Stomach (tissue), 19 donors: ENCODE measurements at places on chromosomes 4 and X. TPM values are rescaled to one million over a fixed set of nuclear protein-coding genes. Genes with fewer than 3 reads are reported as not detected.

Gene SSX4
- not detected for polyA plus RNA-seq

GRCh38 chrX:79146640-79147390 lies 2.3 kb downstream of the GPR174 start:
- peak; percentile 23 for DNase-seq
- H3K27ac ChIP-seq: no peak overlapping the region
- no peaks in the 10 kb centered on the region for H3K36me3 ChIP-seq
- H3K4me3 ChIP-seq: no peak overlapping the region
- peaks cover 6% of the 10 kb centered on the region for H3K27me3 ChIP-seq
- H3K4me1 ChIP-seq: no peaks in the 10 kb centered on the region

DNA sequence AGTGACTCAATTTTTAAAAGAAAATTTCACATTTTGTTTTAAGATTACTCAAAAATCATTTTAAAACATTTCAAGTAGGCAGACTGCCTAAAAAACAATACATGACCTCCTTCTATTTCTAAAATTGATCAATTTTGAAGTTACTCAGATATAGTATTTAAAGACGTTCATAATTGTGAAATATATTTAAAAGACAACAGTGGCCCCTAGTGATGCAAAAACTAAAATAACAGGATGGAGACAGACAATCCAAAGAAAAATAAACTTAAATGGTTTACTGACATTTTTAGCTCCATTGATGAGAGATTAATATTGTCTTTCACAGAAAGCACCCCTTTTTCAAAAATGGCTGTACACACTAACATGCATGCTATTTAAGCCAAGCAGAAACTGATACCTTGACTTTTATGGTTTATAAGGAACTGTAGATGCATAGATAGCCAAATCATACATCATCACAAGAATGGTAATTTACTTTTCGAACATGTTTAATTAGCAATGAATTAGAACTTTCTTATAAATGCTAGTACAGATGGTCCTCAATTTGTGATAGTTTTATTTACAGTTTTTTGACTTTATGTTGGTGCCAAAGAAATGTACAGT lies 69.8 kb upstream of the FAT4 start:
- H3K36me3 ChIP-seq: no peaks in the 10 kb centered on the region
- DNase-seq: no peak
- no peaks in the 10 kb centered on the region for H3K27me3 ChIP-seq
- no peak overlapping the region for H3K27ac ChIP-seq

GRCh38 chrX:16733013-16733412 lies 13.6 kb downstream of the SYAP1 start:
- H3K4me3 ChIP-seq: no peak overlapping the region
- no peaks in the 10 kb centered on the region for H3K27me3 ChIP-seq
- H3K27ac ChIP-seq: no peak overlapping the region
- H3K4me1 ChIP-seq: no peaks in the 10 kb centered on the region
- no peaks in the 10 kb centered on the region for H3K36me3 ChIP-seq
- no peak for DNase-seq

DNA sequence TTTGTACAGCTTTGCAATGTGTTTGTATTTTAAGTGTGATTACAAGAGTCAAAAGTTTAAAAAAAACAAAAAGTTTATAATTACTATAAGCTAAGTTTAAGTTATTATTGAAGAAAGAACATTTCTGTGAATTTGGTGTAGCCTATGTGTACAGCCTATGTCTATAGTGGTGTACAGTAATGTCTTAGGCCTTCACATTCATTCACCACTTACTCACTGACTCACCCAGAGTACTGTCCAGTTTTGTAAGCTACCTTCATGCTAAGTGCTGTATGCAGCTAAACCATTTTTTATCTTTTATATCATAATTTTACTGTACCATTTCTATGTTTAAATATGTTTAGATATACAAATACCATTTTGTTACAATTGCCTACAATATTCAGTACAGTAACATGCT lies 182.3 kb downstream of the RPA4 start:
- H3K36me3 ChIP-seq: no peaks in the 10 kb centered on the region
- no peak overlapping the region for H3K27ac ChIP-seq
- DNase-seq: no peak
- no peaks in the 10 kb centered on the region for H3K4me1 ChIP-seq
- no peaks in the 10 kb centered on the region for H3K27me3 ChIP-seq
- no peak overlapping the region for H3K4me3 ChIP-seq

Gene SSX3
- polyA plus RNA-seq: not detected

Gene ARHGAP6
- polyA plus RNA-seq: 2.2 TPM

- no peaks in the 10 kb centered on the region for H3K36me3 ChIP-seq
- H3K27me3 ChIP-seq: no peaks in the 10 kb centered on the region
- no peak overlapping the region for H3K27ac ChIP-seq
- DNase-seq: no peak
Measured at GRCh38 chr4:16496501-16496900, 270.2 kb upstream of the TAPT1 start.

GRCh38 chrX:107687445-107687844 lies 59.1 kb downstream of the PRPS1 start:
- no peak for DNase-seq
- H3K4me3 ChIP-seq: no peak overlapping the region
- no peak overlapping the region for H3K27ac ChIP-seq
- no peaks in the 10 kb centered on the region for H3K36me3 ChIP-seq
- H3K4me1 ChIP-seq: peaks cover 39% of the 10 kb centered on the region
- H3K27me3 ChIP-seq: no peaks in the 10 kb centered on the region

Gene MSANTD1
- not detected for polyA plus RNA-seq

- no peak overlapping the region for H3K4me3 ChIP-seq
- no peaks in the 10 kb centered on the region for H3K36me3 ChIP-seq
- H3K4me1 ChIP-seq: no peaks in the 10 kb centered on the region
Measured at GRCh38 chr4:108141213-108141950, 27.4 kb downstream of the LEF1 start.

- DNase-seq: peak; percentile 31
- no peak overlapping the region for H3K4me3 ChIP-seq
- peaks cover 6% of the 10 kb centered on the region for H3K27me3 ChIP-seq
- no peak overlapping the region for H3K27ac ChIP-seq
- no peaks in the 10 kb centered on the region for H3K4me1 ChIP-seq
Measured at GRCh38 chrX:135086197-135086854, 34.0 kb downstream of the ETDB start.

GRCh38 chr4:184313702-184314659 lies 96.3 kb upstream of the ENPP6 start:
- no peak overlapping the region for H3K4me3 ChIP-seq
- peak; percentile 54 for DNase-seq
- H3K4me1 ChIP-seq: peaks cover 5% of the 10 kb centered on the region

Gene PRDM5
- 1.5 TPM for polyA plus RNA-seq

GRCh38 chrX:111123606-111124179 lies 27.7 kb downstream of the PAK3 start:
- no peaks in the 10 kb centered on the region for H3K4me1 ChIP-seq
- no peaks in the 10 kb centered on the region for H3K27me3 ChIP-seq
- no peak overlapping the region for H3K27ac ChIP-seq
- no peak for DNase-seq
- no peak overlapping the region for H3K4me3 ChIP-seq

DNA sequence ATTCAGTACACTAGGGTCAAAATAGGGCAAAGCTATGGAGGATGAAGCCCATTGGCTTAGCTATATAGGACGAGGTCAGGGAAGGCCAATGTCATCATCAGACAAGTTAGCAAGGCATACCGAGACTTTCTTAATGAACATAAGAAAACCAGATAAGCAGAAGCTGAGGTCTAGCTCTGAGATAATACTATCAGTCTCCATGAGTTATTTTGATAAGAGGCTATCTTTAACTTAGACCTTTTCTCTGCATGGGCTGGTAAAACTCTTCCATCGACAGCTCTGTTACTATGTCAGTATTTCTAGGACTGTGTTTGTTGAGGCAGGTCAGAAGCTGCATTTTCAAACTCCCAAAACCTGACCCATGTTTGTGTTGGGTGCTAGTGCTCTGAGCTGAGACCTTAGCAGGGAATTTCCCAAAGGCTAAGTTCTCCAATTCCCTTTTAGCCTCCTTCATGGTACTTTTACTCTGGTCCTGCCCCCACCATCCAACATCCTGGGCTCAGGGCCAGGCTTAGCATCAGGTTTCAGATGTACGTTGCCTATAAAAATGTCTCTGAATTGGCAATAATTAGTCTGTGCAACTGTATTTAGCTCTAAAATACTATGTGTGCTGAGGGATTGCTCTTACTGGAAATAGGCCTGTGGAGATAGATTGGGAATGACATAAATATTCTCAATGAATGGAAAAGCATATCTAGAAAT lies 29.3 kb upstream of the LRAT start:
- H3K27ac ChIP-seq: no peak overlapping the region
- no peaks in the 10 kb centered on the region for H3K4me1 ChIP-seq
- no peak overlapping the region for H3K4me3 ChIP-seq
- H3K27me3 ChIP-seq: no peaks in the 10 kb centered on the region
- H3K36me3 ChIP-seq: no peaks in the 10 kb centered on the region

DNA sequence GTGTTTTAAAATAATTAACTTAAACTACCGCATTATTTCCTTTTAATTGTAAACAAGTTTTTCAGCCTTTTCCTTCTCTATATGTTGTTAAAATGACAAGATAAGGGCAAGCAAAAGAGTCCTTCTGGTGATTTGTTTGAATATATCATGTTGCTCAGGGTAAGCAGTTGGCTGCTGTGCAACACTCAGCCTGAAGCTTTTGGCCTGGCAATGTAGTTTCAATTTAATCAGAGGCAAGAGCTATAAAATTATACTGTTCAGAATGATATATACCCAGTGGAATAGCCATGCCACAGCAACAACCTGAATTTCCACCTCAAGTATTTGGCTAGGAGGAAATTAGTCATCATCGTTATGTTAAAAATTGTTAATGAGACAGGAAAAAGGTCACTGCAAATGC lies 53.4 kb downstream of the GRXCR1 start:
- no peak for DNase-seq
- no peak overlapping the region for H3K4me3 ChIP-seq
- no peaks in the 10 kb centered on the region for H3K27me3 ChIP-seq
- no peaks in the 10 kb centered on the region for H3K36me3 ChIP-seq

Gene DOCK11
- 6.8 TPM for polyA plus RNA-seq

Gene TLR3
- polyA plus RNA-seq: 0.92 TPM

GRCh38 chrX:95332530-95332929 lies 1352.1 kb upstream of the DIAPH2 start:
- H3K27ac ChIP-seq: no peak overlapping the region
- peak; percentile 4 for DNase-seq
- H3K4me1 ChIP-seq: no peaks in the 10 kb centered on the region
- H3K4me3 ChIP-seq: no peak overlapping the region
- no peaks in the 10 kb centered on the region for H3K36me3 ChIP-seq

GRCh38 chr4:83282049-83282535 lies 2.5 kb downstream of the COQ2 start:
- peaks cover 27% of the 10 kb centered on the region for H3K4me1 ChIP-seq
- H3K4me3 ChIP-seq: no peak overlapping the region
- DNase-seq: peak; percentile 80
- no peak overlapping the region for H3K27ac ChIP-seq

- DNase-seq: no peak
- H3K4me1 ChIP-seq: peaks cover 13% of the 10 kb centered on the region
- H3K4me3 ChIP-seq: no peak overlapping the region
- H3K27ac ChIP-seq: no peak overlapping the region
Measured at GRCh38 chr4:83563998-83564397, 28.1 kb downstream of the GPAT3 start.

- no peaks in the 10 kb centered on the region for H3K27me3 ChIP-seq
- H3K36me3 ChIP-seq: no peaks in the 10 kb centered on the region
- no peaks in the 10 kb centered on the region for H3K4me1 ChIP-seq
Measured at GRCh38 chr4:156830351-156830750, 141.2 kb downstream of the PDGFC start.

GRCh38 chr4:77579406-77580076 lies 26.1 kb upstream of the CXCL13 start:
- H3K27me3 ChIP-seq: no peaks in the 10 kb centered on the region
- no peak overlapping the region for H3K4me3 ChIP-seq
- no peak overlapping the region for H3K27ac ChIP-seq
- no peaks in the 10 kb centered on the region for H3K4me1 ChIP-seq

DNA sequence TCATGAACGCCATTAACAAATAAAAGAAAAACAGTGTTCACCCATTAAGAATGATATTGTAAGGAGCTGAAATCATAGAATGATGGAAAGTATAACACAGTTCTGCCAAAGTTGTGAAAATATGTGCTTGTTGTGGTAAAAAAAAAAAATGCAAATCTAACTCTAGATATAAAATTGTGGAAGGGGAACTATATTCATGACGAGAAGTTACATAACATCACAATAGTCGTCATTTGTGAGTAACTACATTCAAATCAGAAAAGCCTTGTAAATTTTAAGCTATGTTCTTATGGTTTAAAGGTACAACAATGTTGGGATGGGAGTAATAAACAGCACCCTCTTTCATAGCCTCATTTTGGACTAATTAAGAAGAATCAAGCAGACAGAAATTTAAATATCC lies 57.6 kb upstream of the PRDM8 start:
- DNase-seq: no peak
- peaks cover 11% of the 10 kb centered on the region for H3K4me1 ChIP-seq
- no peak overlapping the region for H3K4me3 ChIP-seq
- H3K36me3 ChIP-seq: no peaks in the 10 kb centered on the region
- H3K27ac ChIP-seq: no peak overlapping the region
- H3K27me3 ChIP-seq: no peaks in the 10 kb centered on the region

DNA sequence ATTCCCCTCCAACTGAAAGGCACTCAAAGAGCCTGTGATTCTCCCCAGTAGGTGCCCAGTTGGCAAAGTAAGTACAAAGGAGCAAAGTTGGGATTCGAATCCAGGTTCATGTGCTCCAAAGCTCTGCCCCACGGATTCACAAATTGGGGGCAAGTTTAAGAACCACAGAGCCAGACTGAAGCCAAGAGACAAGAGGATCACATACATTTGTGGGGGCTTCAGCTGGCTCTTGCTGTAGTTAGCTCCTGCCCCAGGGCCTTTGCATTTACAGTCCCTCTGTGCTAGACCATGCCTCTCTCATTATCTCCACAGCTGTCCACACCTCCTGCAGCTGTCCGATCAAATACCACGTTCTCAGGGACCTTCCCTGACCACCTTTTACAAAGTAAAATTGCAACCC lies 18.8 kb downstream of the PNMA6F start:
- DNase-seq: no peak
- H3K27me3 ChIP-seq: no peaks in the 10 kb centered on the region
- no peaks in the 10 kb centered on the region for H3K36me3 ChIP-seq
- no peak overlapping the region for H3K4me3 ChIP-seq
- H3K27ac ChIP-seq: no peak overlapping the region

Gene GAB3
- polyA plus RNA-seq: 0.95 TPM

- H3K4me3 ChIP-seq: no peak overlapping the region
- peaks cover 7% of the 10 kb centered on the region for H3K4me1 ChIP-seq
- H3K36me3 ChIP-seq: no peaks in the 10 kb centered on the region
- no peak overlapping the region for H3K27ac ChIP-seq
- no peak for DNase-seq
Measured at GRCh38 chr4:89511776-89512175, 204.2 kb upstream of the GPRIN3 start.

Gene CXCL3
- polyA plus RNA-seq: 18.5 TPM

GRCh38 chr4:118867311-118868067 lies 21.2 kb upstream of the SYNPO2 start:
- DNase-seq: no peak
- H3K36me3 ChIP-seq: no peaks in the 10 kb centered on the region
- H3K4me1 ChIP-seq: peaks cover 15% of the 10 kb centered on the region

Gene LAS1L
- polyA plus RNA-seq: 13.8 TPM

DNA sequence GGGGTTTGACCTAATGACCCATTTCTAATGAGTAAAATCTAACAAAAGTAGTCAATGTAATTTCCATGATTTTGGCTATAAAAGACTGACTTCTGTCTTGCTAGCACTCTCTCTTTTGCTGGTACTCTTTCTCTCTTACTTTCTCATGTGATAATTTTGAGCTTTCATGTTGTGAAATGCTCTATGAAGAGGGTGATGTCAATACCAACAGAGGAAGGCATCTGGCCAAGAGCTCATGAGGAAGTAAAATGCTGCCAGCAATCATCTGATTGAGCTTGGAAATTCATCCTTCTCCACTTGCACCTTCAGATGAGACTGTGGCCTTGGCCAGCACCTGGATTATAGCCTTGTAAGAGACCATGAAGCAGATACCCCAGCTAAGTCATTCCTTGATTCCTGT lies 347.7 kb downstream of the HS3ST1 start:
- DNase-seq: no peak
- H3K27ac ChIP-seq: no peak overlapping the region
- no peak overlapping the region for H3K4me3 ChIP-seq
- no peaks in the 10 kb centered on the region for H3K4me1 ChIP-seq
